ENCODE measurements at places on chromosomes 2 and 18. TPM values are rescaled to one million over a fixed set of nuclear protein-coding genes. Genes with fewer than 3 reads are reported as not detected.

The TXNDC2 gene
- total RNA-seq: 8.8 TPM

The C2orf78 gene
- not detected for total RNA-seq

The EMILIN2 gene
- total RNA-seq: 27.4 TPM

The NEU2 gene
- not detected for total RNA-seq

The ELOA2 gene
- total RNA-seq: not detected

The ACVR1C gene
- total RNA-seq: not detected

DNA sequence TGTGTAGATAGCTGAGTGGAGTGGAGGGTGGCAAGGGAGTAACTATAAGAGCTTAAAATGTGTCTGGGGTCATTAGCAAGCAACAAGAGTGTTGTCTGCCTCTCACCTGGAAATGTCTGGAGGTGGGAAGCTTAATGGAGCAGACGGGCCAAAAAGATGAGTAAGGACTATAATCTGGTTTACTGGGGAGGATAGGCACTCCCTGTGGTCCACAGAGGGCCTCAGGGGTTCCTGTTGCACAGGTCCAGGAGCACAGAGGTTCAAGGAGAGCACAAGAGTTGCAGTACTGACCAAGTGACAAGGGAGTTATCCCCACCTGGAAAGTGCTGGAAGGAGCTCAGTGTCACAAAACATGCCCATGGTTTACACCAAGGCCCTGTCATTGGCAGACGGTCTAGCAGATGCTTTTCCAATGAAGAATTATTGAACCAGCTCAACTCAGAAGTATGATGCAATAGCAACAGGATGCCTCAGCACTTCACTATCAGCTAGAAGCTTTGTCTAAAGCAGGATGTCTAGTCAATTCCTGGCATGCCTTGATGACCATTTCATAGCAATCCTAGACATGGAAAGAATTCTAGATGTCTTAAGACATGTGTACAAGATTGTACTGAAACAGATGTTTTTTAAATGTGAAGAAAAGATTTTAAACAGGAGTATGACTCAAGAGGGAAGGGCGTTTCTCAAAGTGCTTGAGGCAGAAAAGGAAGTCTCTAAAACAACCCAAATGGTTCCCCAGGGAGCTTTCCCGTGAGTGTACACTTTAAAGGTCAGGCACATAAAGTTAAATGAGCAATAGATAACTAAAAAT, 62.9 kb upstream of the SERPINE2 start:
- no peaks in the 10 kb centered on the region for H3K4me1 ChIP-seq
- no peak for DNase-seq
- H3K27me3 ChIP-seq: no peaks in the 10 kb centered on the region
- no peak overlapping the region for H3K4me3 ChIP-seq
- H3K27ac ChIP-seq: no peak overlapping the region
- H3K36me3 ChIP-seq: no peaks in the 10 kb centered on the region

DNA sequence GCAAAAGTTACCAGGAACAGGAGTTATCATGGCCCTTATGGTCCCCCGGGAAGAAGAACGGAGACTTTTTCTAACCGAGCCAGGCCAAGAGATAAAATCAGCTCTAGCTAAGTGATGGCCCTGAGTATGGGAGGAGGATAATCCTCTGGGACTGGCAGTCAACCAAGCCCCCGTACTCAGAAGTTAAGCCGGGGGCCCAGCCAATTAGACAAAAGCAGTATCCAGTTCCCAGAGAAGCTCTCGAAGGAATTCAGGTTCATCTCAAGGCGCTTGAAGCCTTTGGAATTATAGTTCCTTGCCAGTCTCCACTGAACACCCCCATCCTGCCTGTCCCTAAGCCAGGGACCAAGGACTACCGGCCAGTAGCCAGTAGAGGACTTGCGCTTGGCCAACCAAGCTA, 365.3 kb upstream of the TCF4 start:
- no peaks in the 10 kb centered on the region for H3K36me3 ChIP-seq
- H3K27ac ChIP-seq: no peak overlapping the region
- no peak for DNase-seq
- no peaks in the 10 kb centered on the region for H3K27me3 ChIP-seq
- no peaks in the 10 kb centered on the region for H3K4me1 ChIP-seq

DNA sequence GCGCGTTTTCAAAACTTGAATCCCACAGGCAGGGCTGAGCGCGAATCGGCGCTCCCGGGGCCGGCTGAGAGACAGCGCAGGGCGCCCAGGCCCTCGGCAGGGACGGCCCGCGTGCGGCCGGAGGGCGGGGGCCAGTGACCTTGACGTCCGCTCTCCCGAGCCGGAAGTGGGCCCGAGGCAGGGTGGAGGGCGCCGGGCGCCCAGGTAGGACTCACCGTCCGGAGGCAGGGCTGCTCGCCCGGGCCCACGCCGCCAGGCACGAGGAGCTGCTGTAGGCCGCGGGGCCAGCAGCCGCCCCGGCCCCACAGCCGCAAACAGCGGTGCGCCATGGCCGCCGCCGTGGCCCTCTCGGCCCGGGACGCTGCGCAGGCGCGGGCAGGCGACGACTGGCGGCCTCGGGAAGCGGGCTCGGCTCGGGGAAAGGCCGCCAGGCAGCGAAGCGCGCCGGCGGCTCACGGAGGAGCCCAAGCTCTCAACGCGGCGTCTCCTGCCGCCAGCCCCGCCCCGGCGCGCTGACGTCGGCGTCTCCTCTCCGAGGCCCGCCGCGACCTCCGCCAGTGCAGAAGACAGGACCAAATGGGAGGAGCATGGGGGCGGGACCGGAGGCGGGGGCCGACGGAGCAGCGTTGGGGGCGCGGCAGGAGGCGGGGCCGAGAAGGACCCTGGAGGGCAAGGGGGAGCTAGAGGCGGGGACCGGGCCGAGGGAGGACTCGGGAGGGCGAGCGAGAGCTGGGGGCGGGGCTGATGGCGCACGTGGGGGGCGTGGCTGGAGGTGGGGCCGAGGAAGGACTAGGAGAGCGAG, at the start of gene AFG3L2:
TSS of gene AFG3L2 (minus strand) at position 474 of the 802 bp plus-strand sequence. CDS start at position 329, 145 bp downstream.
- peaks cover 25% of the 10 kb centered on the region for H3K4me1 ChIP-seq
- no peaks in the 10 kb centered on the region for H3K27me3 ChIP-seq
- H3K27ac ChIP-seq: peak within 1 kb of the TSS; percentile 99

GRCh38 chr2:20013126-20013849, 820 bp upstream of the MATN3 start:
- H3K27me3 ChIP-seq: no peaks in the 10 kb centered on the region
- DNase-seq: no peak
- no peaks in the 10 kb centered on the region for H3K36me3 ChIP-seq
- H3K4me3 ChIP-seq: peak overlapping the region; percentile 88

GRCh38 chr2:430291-431040, 142.6 kb upstream of the ALKAL2 start:
- H3K27me3 ChIP-seq: no peaks in the 10 kb centered on the region
- H3K4me1 ChIP-seq: no peaks in the 10 kb centered on the region
- H3K36me3 ChIP-seq: no peaks in the 10 kb centered on the region
- no peak overlapping the region for H3K27ac ChIP-seq
- DNase-seq: no peak

GRCh38 chr18:8052237-8052701, 485.2 kb downstream of the PTPRM start:
- H3K27me3 ChIP-seq: no peaks in the 10 kb centered on the region
- no peak overlapping the region for H3K4me3 ChIP-seq
- H3K27ac ChIP-seq: no peak overlapping the region
- no peaks in the 10 kb centered on the region for H3K36me3 ChIP-seq

GRCh38 chr2:71043531-71044407, 24.7 kb upstream of the NAGK start:
- no peak overlapping the region for H3K27ac ChIP-seq
- no peak overlapping the region for H3K4me3 ChIP-seq
- H3K27me3 ChIP-seq: no peaks in the 10 kb centered on the region

- no peak overlapping the region for H3K4me3 ChIP-seq
- DNase-seq: no peak
- no peaks in the 10 kb centered on the region for H3K36me3 ChIP-seq
- H3K27me3 ChIP-seq: no peaks in the 10 kb centered on the region
- H3K4me1 ChIP-seq: no peaks in the 10 kb centered on the region
Observed at GRCh38 chr2:65700720-65701119, 268.3 kb upstream of the SPRED2 start.

DNA sequence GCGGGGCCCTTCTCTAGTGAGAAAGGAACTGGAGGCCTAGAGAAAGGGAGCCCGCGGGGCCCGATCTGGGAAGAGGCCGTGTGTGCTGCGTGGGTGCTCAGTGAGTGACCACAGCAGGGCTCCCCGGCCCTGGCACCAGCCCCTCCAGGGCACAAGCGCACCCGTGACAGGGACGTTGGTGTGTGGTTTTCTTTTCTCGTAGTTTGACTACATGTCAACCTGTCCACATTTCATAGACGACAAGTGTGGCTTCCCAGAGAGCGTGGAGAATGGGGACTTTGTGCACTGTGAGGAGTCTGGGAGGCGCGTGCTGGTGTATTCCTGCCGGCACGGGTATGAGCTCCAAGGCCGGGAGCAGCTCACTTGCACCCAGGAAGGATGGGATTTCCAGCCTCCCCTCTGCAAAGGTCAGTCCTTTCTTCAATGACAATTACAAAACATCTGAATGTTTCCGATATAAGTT, 83.1 kb downstream of the TPO start:
- H3K27ac ChIP-seq: no peak overlapping the region
- no peaks in the 10 kb centered on the region for H3K4me1 ChIP-seq

DNA sequence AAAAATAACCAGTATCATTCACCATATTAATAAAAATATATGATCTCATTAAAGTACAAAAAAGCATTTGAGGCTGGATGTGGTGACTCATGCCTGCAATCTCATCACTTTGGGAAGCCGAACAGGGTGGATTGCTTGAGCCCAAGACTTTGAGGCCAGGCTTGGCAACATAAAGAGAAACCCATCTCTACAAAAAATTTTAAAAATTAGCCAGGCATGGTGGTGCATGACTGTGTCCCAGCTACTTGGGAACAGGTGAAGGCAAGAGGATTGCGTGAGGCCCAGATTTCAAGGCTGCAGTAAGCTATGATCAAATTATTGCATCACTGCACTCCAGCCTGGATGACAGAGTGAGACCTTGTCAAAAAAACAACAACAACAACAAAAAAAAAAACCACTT, 75.9 kb downstream of the RAD51AP2 start:
- no peak for DNase-seq
- H3K4me3 ChIP-seq: no peak overlapping the region
- no peaks in the 10 kb centered on the region for H3K36me3 ChIP-seq
- H3K4me1 ChIP-seq: no peaks in the 10 kb centered on the region
- no peak overlapping the region for H3K27ac ChIP-seq
- no peaks in the 10 kb centered on the region for H3K27me3 ChIP-seq

GRCh38 chr2:199461711-199462346, 4.1 kb upstream of the SATB2 start:
- H3K27me3 ChIP-seq: peaks cover 45% of the 10 kb centered on the region
- DNase-seq: no peak
- no peak overlapping the region for H3K27ac ChIP-seq
- no peak overlapping the region for H3K4me3 ChIP-seq
- H3K36me3 ChIP-seq: no peaks in the 10 kb centered on the region

- DNase-seq: no peak
- no peak overlapping the region for H3K27ac ChIP-seq
- no peak overlapping the region for H3K4me3 ChIP-seq
- H3K4me1 ChIP-seq: peaks cover 22% of the 10 kb centered on the region
Observed at GRCh38 chr2:12440731-12441130, 276.0 kb upstream of the TRIB2 start.

GRCh38 chr2:144011553-144011952, 508.4 kb downstream of the ZEB2 start:
- H3K36me3 ChIP-seq: no peaks in the 10 kb centered on the region
- no peaks in the 10 kb centered on the region for H3K27me3 ChIP-seq
- no peak for DNase-seq
- H3K4me1 ChIP-seq: no peaks in the 10 kb centered on the region

GRCh38 chr2:216370961-216371712, 1.1 kb downstream of the MARCHF4 start:
- peak overlapping the region; percentile 62 for H3K4me3 ChIP-seq
- no peaks in the 10 kb centered on the region for H3K36me3 ChIP-seq
- no peak overlapping the region for H3K27ac ChIP-seq
- peaks cover 9% of the 10 kb centered on the region for H3K4me1 ChIP-seq
- H3K27me3 ChIP-seq: no peaks in the 10 kb centered on the region
- no peak for DNase-seq

DNA sequence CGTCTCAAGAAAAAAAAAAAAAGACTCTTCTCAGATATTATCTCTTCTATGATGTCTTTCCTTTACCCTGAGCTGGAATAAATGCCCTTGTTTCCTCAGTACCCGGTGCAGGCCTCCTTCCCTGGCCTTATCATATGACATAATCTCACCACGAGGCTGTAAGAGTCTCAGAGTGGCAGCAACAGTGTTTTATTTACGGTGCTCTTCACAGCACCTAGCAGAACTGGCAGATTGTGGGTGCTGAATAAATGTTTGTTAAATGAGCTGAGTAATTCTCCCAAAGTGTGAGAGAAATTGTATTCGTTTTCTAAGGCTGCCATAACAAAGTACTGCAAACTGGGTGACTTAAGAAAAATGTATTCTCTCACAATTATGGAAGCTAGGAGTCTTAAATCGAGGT, 82.8 kb upstream of the CD28 start:
- no peaks in the 10 kb centered on the region for H3K36me3 ChIP-seq
- H3K27ac ChIP-seq: no peak overlapping the region
- no peaks in the 10 kb centered on the region for H3K27me3 ChIP-seq
- peaks cover 15% of the 10 kb centered on the region for H3K4me1 ChIP-seq
- DNase-seq: no peak

GRCh38 chr2:6653281-6653750, 212.4 kb downstream of the CMPK2 start:
- no peaks in the 10 kb centered on the region for H3K4me1 ChIP-seq
- H3K4me3 ChIP-seq: no peak overlapping the region
- no peaks in the 10 kb centered on the region for H3K27me3 ChIP-seq

GRCh38 chr2:4415171-4415570, 711.8 kb downstream of the DCDC2C start:
- no peaks in the 10 kb centered on the region for H3K4me1 ChIP-seq
- H3K27me3 ChIP-seq: no peaks in the 10 kb centered on the region
- H3K36me3 ChIP-seq: no peaks in the 10 kb centered on the region
- H3K4me3 ChIP-seq: no peak overlapping the region
- no peak overlapping the region for H3K27ac ChIP-seq

DNA sequence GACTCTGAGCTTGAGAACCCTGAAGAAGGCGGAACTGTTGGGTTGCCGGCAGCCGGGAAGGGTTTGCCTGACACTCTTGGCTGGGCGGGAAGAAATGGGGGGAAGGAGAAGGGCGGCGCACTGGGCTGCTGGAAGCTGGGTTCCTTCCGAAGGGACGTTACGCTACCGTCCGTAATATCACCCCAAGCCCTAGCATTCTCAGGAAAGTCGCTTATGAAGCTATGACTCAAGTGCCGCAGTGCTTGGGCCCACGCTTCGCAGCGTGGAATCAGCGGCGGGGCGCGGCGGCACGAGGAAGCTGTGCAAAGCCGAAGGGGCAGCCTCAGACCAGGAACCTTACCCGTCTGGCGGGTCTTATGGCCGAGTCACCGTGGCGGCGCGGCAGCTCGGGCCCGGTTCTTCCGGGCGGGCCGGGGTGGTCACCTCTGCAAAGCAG, 50.2 kb upstream of the SIGLEC15 start:
- no peaks in the 10 kb centered on the region for H3K36me3 ChIP-seq
- no peaks in the 10 kb centered on the region for H3K27me3 ChIP-seq
- DNase-seq: peak; percentile 18
- peak overlapping the region; percentile 89 for H3K27ac ChIP-seq
- H3K4me1 ChIP-seq: peaks cover 39% of the 10 kb centered on the region
- H3K4me3 ChIP-seq: peak overlapping the region; percentile 90

- no peak overlapping the region for H3K27ac ChIP-seq
- H3K36me3 ChIP-seq: no peaks in the 10 kb centered on the region
- no peaks in the 10 kb centered on the region for H3K27me3 ChIP-seq
- no peak overlapping the region for H3K4me3 ChIP-seq
- H3K4me1 ChIP-seq: no peaks in the 10 kb centered on the region
Observed at GRCh38 chr2:152950126-152950525, 231.7 kb downstream of the ARL6IP6 start.

- peaks cover 4% of the 10 kb centered on the region for H3K36me3 ChIP-seq
- H3K27ac ChIP-seq: no peak overlapping the region
- H3K4me1 ChIP-seq: no peaks in the 10 kb centered on the region
- no peak overlapping the region for H3K4me3 ChIP-seq
- no peaks in the 10 kb centered on the region for H3K27me3 ChIP-seq
Observed at GRCh38 chr2:226995625-226996041, 159.8 kb downstream of the RHBDD1 start.

Data from thoracic aorta (tissue), 2 donors.